ENCODE measurements at places on chromosomes 11 and 22. TPM values are rescaled to one million over a fixed set of nuclear protein-coding genes. Genes with fewer than 3 reads are reported as not detected.

GTSE1 gene
- total RNA-seq, result 7.5 TPM

IFITM10 gene
- not detected for total RNA-seq

MMP1 gene
- 2,602 TPM for total RNA-seq

OR10G4 gene
- total RNA-seq, result not detected

NPTXR gene
- total RNA-seq, result 3.7 TPM

DERL3 gene
- 0.12 TPM for total RNA-seq

HORMAD2 gene
- not detected for total RNA-seq

RIMBP3C gene
- total RNA-seq, result 0.44 TPM

SYCE3 gene
- 2.6 TPM for total RNA-seq

SCGB1D2 gene
- not detected for total RNA-seq

OR51B2 gene
- total RNA-seq, result not detected

TRIM49D1 gene
- total RNA-seq, result not detected

WBP2NL gene
- 0.97 TPM for total RNA-seq

SERPING1 gene
- 1.5 TPM for total RNA-seq
